ENCODE measurements at places on chromosomes 16 and 17. TPM values are rescaled to one million over a fixed set of nuclear protein-coding genes. Genes with fewer than 3 reads are reported as not detected.
A peak's percentile ranks its signal among the peaks of the same experiment; 100 is the strongest.

The CDYL2 gene
- 2.3 TPM for total RNA-seq

The OR1F1 gene
- not detected for total RNA-seq

GRCh38 chr16:65540901-65541300, 419.0 kb upstream of the CDH11 start:
- DNase-seq = no peak
- H3K27ac ChIP-seq = no peak overlapping the region
- H3K4me3 ChIP-seq = no peak overlapping the region
- H3K27me3 ChIP-seq = no peaks in the 10 kb centered on the region

GRCh38 chr16:3554351-3554928, 22.8 kb downstream of the NLRC3 start:
- DNase-seq = no peak
- H3K27ac ChIP-seq = no peak overlapping the region
- no peaks in the 10 kb centered on the region for H3K4me1 ChIP-seq
- no peaks in the 10 kb centered on the region for H3K27me3 ChIP-seq
- no peaks in the 10 kb centered on the region for H3K36me3 ChIP-seq
- H3K4me3 ChIP-seq = no peak overlapping the region

GRCh38 chr16:66169817-66170216, 196.7 kb upstream of the CDH5 start:
- DNase-seq = no peak
- no peaks in the 10 kb centered on the region for H3K4me1 ChIP-seq
- no peaks in the 10 kb centered on the region for H3K36me3 ChIP-seq
- H3K4me3 ChIP-seq = no peak overlapping the region

DNA sequence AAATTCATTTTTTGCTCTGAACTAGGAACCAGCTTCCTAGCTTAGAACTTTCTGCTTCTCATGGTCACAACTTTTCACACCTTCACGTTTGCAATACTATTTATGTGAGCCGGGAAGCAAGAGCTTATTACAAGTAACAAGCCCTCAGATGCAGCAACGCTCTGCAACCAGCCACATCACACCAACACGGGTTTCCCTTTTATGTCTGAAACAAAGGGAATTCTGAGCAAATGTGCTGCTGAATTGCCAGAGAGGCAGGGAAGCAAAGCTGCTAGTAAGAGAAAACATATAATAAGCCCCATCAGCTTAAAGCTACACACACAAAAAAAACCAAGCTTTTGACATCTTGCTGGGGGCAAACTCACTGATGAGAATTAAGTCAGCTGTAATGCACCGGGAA, 122.2 kb downstream of the SLC39A11 start:
- H3K4me1 ChIP-seq = no peaks in the 10 kb centered on the region
- H3K4me3 ChIP-seq = no peak overlapping the region
- no peaks in the 10 kb centered on the region for H3K27me3 ChIP-seq
- H3K27ac ChIP-seq = no peak overlapping the region
- DNase-seq = no peak
- H3K36me3 ChIP-seq = no peaks in the 10 kb centered on the region

DNA sequence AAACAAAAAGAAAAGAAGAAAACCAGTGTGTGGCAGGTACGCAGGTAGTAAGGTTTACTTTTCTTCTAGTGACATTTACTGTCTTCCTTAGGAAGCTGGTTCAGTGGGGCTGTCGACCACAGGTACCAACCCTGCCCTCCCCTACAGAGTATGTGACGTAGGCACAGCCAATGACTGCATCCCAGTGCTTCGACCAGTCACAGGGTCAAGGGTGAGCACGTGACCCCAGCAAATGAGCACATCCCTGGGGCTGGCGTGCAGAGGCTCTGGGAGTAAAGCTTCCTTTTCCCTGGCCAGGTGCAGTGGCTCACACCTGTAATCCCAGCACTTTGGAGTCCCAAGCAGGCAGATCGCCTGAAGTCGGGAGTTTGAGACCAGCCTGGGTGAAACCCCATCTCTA, 38.9 kb upstream of the PLCG2 start:
- no peaks in the 10 kb centered on the region for H3K27me3 ChIP-seq
- no peaks in the 10 kb centered on the region for H3K4me1 ChIP-seq
- no peak overlapping the region for H3K27ac ChIP-seq
- no peaks in the 10 kb centered on the region for H3K36me3 ChIP-seq
- H3K4me3 ChIP-seq = no peak overlapping the region
- DNase-seq = no peak

DNA sequence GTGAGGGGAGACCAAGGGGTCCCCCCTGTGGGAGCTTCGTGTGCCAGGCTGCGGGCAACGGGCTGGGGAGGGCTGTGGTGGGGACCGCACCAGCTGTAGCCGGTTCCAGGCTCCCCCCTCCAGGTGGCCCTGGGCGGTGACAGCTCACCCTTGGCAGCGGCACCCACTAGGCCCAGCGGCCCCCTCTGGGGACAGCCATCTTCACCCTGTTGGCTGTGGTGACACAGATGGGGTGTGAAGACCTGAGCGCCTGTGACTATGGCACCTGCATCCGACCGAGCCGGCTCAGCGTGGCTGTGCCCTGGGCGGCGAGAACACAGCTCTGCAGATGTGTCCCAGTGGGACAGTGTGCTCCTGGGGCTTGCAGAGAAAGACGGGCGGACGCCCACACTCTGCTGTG, 1.1 kb upstream of the C1QTNF8 start:
- H3K27me3 ChIP-seq = peaks cover 1% of the 10 kb centered on the region
- H3K36me3 ChIP-seq = no peaks in the 10 kb centered on the region
- no peak overlapping the region for H3K27ac ChIP-seq

GRCh38 chr16:30069611-30070462, 4.3 kb downstream of the ALDOA start:
- no peaks in the 10 kb centered on the region for H3K36me3 ChIP-seq
- no peaks in the 10 kb centered on the region for H3K27me3 ChIP-seq
- peaks cover 31% of the 10 kb centered on the region for H3K4me1 ChIP-seq
- no peak overlapping the region for H3K4me3 ChIP-seq
- H3K27ac ChIP-seq = peak overlapping the region; percentile 63

DNA sequence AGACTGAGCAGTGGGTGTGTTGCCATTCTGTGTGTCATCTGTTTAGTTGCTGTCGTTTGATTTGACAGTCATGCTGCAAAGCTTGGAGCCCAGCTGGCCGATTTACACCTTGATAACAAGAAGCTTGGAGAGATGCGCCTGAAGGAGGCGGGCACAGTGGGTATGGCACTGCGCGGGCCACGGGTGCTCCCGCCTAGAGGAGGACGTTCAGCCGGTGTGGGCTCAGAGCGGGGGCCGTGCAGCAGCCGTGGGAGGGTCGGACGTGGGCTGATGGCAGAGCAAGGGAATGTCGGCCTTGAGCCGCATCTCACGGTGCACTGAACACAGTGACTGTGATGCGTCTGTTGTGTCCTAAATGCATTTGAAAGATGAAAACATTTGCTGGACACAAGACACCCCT, 3.7 kb downstream of the FN3KRP start:
- H3K36me3 ChIP-seq = no peaks in the 10 kb centered on the region
- H3K4me1 ChIP-seq = no peaks in the 10 kb centered on the region
- no peak for DNase-seq
- no peak overlapping the region for H3K27ac ChIP-seq

- no peak for DNase-seq
- H3K27me3 ChIP-seq = no peaks in the 10 kb centered on the region
- no peaks in the 10 kb centered on the region for H3K36me3 ChIP-seq
Measured at GRCh38 chr16:3454093-3454492, 10.6 kb downstream of the NAA60 start.
